Progenitor cell of endocrine pancreas (in vitro differentiated cells): ENCODE measurements at places on chromosomes 5 and 9. TPM values are rescaled to one million over a fixed set of nuclear protein-coding genes. Genes with fewer than 3 reads are reported as not detected.

The SLC6A19 gene
- 2.2 and 2.6 TPM in 2 replicates for total RNA-seq

GRCh38 chr9:6133346-6134063, 82.1 kb upstream of the IL33 start:
- H3K4me1 ChIP-seq = no peaks in the 10 kb centered on the region
- no peaks in the 10 kb centered on the region for H3K36me3 ChIP-seq
- H3K27me3 ChIP-seq = no peaks in the 10 kb centered on the region
- H3K4me3 ChIP-seq = no peak overlapping the region

DNA sequence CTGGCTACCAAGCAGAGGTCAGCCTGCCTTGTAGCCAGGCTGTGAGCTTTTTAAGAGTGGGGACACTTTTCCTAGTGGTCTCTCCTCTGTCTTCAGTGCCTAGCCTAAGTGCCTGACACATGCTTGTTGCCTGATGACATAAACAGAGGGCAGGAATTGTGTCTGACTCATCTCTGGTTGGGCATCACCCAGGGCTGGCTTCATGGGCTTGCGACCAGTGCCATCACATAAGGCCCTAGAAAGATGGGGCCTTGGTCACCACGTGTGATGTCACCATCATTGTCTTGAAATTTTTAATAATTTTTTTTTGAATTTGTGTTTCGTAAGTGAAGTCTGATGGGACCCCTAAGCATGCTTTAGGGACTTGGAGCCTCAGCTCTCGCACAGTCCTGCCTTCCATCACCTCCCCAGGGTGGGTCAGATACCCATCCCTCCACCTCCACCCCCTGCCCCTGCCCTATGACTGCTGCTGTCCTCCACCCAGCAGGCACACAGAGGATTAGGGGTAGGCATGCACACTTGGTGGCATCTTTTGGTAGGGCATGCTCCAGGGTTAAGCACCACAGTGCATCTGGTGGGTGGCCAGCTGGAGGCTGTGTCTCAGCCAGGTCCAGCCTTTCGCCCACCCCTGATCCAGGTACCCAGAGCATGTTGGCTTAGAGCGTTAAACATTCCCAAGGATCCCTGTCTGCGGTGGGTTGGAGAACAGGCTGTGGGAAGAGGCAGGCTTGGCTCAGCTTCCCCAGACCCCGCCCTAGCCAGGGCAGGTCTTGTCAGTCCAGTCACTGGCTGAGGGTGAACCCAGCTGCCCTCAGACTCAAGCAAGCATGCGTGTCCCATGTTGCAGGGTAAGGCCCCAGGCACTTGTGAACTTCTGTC, 80.1 kb upstream of the SH3PXD2B start:
- H3K36me3 ChIP-seq = no peaks in the 10 kb centered on the region
- no peak overlapping the region for H3K4me3 ChIP-seq
- H3K27ac ChIP-seq = no peak overlapping the region
- DNase-seq = peak; percentile 3
- peaks cover 7% of the 10 kb centered on the region for H3K4me1 ChIP-seq

- DNase-seq = no peak
- peak overlapping the region; percentile 78 for H3K27ac ChIP-seq
- H3K4me3 ChIP-seq = no peak overlapping the region
- H3K36me3 ChIP-seq = peaks cover 4% of the 10 kb centered on the region
- H3K27me3 ChIP-seq = no peaks in the 10 kb centered on the region
Measured at GRCh38 chr9:126372716-126373115, 46.1 kb downstream of the MVB12B start.
